ENCODE measurements at places on chromosomes 11 and 22.

GRCh38 chr22:34688825-34689224 is 377.1 kb upstream of the ISX start:
- DNase-seq: no peak

- DNase-seq: no peak
Observed at GRCh38 chr22:38768036-38768435, 12.2 kb upstream of the SUN2 start.

DNA sequence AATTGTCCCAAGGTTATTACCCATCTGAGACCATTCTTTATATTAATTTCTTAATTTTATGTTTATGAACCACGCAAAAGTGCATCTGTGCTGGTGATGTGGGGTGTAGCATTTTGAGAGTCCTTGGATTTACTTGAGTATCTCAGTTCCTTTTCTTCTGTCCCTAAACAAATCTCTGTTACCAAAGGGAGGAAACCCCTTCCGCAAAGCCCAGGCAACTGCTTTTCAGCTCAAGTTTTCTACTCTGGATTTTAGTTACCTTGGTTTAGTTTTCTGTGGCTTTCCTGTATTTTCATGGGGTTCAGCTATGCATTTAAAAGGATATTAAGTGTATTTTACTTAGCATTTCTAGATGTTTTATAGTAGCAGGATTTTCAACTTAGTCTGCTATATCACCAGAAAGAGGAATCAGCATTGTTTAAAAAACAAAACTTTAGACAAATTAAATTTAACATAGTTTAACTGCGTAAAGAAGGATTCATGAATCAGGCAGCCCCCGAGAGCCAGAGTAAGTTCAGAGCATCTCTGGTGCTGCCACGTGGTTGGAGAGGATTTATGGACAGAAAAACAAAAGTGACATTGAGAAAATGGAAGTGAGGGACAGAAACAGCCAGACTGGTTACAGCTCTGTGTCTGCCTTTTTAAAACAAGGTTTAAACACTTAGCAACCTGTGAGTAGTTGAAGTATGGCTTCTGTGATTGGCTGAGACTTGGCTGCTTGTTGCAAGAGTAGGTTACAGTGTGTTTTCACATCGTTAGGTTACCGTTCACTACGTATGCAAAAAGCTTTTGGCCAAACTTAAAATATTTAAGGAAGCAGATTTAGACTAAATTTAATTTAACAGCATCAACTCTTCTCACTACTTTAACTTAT is 9.6 kb downstream of the ADM start:
- peak; percentile 60 for DNase-seq

GRCh38 chr11:134125507-134125906 is 56.6 kb downstream of the JAM3 start:
- no peak for DNase-seq

DNA sequence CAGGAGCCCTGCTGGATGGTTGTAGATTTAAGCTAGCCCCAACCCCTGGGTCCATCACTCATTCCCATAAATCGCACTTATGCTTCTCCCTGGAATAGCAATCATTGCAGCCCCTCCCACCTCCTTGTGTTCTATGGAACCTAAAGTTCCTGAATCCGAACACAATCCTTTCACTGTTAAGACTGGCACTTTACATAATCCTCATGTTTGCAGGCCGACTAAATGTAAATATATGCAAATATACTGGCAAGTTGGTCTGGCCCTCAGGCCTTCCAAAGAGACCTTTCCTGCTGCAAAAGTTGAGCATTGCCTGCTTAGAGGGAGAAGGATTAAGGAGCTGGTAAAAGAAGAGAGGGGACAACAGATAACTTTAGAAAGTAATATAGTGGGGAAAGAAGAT is 892.9 kb downstream of the OPCML start:
- DNase-seq: no peak

DNA sequence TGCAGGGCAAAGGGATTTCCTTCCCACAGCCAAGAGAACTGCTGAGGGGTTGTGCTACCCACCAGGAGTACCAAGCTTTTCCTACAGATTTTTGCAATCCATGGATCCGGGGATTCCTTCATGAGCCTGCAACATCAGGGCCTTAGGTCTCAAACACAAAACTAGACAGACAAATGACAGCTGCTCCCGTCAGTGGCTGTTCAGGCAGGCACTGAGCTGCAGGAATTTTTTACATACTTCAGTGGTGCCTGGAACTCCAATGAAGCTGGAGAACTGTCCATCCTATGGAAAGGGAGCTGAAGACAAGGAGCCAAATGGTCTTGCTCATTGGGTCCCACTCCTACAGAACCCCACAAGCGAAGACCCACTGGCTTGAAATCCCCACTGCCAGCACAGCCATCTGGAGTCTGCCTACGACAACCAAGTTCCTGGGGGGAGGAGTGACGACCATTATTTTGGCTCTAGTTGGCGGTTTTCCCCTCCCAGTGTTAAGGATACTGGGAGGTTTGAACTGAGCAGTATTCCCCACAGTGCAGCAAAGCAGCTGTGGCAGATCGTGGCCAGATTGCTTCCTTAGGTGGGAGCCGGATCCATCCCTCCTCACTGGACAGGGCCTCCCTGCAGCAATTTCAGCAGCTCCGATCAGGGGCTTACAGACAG is 157.7 kb upstream of the TMEM45B start:
- DNase-seq: no peak

DNA sequence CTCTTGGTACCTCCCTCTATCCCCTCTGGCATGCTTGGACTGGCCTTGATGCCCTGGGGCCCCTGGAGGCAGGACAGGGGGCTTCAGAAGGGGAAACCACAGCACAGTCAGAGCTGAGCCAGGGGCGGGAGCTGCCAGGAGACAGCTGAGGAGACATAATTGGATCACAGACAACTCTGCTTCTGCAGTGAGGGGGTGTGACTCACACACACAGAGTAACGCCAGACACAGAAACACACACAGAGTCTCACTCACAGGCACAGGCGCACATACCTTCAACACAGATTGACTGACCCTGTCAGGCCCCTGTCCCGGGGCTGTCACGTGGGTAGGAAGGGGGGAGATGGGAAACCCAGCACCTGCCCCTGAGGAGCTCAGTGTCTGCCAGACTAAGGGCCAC is 20.6 kb downstream of the STARD10 start:
- DNase-seq: no peak

GRCh38 chr11:67396587-67397389 is 4.9 kb downstream of the PPP1CA start:
- no peak for DNase-seq

DNA sequence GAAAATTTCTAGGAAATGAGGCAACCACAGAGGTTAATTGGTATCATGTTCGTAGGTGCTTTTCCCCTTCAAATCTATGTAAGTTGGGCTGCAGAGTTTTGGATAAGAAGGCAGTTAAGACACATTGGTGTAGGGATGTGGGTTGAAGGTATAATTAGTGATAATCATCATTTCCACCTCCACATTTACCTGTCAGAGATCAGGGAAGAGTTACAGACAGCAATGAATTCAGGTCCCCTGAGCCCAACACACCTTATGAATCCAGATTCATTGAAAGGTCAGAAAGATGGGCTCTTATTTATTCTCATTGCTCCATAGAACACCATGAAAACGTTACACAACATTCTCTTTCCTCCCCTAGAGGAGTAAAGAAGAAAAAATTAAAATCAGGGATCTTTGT is 308.7 kb downstream of the C11orf87 start:
- no peak for DNase-seq

- DNase-seq: no peak
Observed at GRCh38 chr22:33569559-33569958, 350.7 kb downstream of the LARGE1 start.

- DNase-seq: no peak
Observed at GRCh38 chr22:36317658-36318271, 64.8 kb downstream of the APOL1 start.

DNA sequence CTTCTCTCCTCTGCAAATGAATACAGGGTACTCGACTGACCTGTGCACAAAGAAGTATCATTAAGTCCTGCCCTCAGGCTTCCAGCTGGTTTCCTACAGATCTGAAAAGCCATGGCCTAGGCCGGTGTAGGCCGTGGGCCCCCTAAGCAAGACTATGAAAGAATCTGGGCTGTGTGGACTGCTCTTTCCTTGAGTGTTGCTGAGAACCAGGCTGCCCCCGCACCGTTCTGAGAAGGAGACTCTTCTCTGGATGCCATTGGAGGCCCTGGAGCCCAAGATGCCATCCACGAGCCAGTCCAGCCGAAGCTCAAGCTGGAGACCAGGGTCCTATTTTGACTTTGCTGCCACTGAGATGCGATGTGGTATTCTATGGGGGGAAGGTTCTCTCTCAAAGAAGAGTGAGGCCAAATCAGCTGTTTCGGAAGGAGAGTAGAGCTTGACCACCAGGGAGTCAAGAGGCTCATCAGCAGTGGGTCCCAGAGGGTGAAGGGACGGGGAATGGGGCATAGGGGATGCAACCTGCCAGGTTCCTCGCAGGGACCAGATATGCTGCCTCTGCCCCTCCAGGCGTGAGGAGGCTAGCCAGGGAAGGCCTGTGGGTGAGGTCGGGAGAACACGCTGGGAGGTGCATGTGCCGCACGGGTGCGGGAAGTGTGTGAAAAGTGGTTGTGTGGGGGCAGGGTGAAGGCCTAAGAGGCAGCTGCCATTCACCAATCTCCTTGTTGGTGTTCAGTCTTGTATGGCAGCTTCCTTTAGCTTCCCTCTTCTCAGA is 96.4 kb upstream of the B3GAT1 start:
- no peak for DNase-seq

DNA sequence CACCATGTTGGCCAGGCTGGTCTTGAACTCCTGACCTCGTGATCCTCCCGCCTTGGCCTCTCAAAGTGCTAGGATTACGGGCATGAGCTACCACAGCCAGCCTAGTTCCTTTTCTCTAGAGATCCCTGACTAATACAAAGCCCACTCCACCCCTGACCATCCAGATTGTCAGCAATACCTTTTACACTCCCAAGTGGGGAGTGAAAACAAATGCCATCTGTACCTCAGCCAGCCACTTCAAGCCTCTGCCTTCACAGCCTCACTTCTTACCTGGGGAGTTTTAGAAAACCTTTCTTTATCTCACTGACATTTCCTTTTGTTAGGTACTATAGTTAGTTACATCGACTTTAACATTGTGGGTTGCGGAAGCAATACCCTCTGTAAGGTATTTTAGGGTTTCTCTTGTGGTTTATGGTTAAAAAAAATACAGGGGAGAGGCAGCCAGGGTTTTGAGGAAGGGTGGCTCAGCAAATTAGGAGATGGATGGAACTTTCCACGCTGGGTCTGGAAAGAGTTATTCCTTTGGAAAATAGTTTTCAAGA is 8.9 kb downstream of the TOM1 start:
- DNase-seq: no peak

- no peak for DNase-seq
Observed at GRCh38 chr11:131423688-131424087, 53.3 kb downstream of the NTM start.

DNA sequence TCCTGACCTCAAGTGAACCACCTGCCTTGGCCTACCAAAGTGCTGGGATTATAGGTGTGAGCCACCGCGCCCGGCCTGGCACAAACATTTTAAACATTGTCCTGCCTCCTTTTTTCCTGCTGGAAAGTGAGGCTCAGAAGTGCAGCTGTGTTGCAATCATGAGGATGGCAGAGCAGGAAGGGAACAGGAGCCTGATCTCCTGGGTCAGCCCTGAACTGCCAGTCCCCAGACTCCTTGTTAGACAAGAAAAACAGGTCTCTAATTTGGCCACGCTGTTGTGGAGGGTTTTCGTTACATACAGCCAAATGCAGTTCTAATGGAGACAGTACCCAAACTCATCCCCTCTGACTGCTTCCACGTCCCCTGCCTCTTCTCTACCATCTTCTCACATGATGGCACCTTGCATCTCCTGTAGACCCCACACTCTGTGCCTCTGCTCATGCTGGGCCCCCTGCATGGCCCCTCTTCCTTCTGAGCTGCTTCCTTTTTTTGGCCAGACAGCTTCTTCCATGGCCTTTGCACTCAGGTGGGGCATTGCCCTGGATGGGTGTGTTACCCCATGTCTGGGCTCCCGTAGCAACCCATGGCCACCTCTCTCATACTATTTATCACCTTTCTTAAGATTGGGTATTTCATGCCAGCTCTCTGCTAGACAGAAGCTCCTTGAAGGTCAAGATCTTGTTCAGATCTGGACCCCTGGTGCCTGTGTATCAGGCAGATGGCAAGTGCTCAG is 227.1 kb downstream of the CEP164 start:
- DNase-seq: no peak

DNA sequence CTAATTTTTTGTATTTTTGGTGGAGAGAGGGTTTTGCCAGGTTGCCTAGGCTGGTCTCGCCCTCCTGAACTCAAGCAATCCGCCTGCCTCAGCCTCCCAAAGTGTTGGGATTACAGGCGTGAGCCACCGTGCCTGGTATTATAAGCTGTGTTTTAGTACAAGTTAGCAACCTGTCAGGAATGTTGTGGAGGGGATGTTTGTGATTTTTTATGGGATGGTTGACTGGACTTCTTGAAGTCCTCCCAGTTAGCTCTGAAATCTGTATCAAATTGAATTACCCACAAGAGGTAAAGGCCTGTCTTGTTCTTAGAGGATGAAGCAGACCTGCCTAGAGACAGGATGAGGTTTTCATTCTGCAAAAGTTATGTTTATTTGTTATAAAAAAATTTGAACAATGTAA is 34.1 kb upstream of the IL18BP start:
- no peak for DNase-seq

- DNase-seq: no peak
Observed at GRCh38 chr11:59262177-59262818, 49.6 kb upstream of the MPEG1 start.

DNA sequence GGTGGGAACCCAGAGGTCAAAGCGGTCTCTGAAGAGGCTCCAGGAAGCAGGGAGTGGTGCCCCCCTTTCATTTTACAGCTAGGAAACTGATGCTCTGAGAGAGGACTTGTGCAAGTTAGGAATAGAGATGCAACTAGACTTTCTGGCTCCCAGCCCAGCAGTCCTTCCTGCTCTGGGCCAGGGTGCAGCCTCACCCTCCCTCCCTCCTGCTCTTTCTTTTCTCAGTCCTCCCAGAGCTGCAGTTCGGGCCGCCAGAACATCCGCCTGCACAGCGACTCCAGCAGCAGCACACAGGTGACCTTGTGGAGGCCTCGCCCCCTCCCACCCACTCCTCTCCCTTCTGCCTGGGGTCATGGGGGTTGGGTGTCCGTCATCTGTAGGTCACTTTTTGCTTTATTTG is 51.5 kb downstream of the LHFPL7 start:
- DNase-seq: no peak

GRCh38 chr22:19848298-19849224 is 6.1 kb downstream of the GNB1L start:
- no peak for DNase-seq

- DNase-seq: no peak
Observed at GRCh38 chr22:40919446-40919845, 31.7 kb upstream of the RBX1 start.

GRCh38 chr11:80241766-80242165 is 800.9 kb upstream of the TENM4 start:
- no peak for DNase-seq

DNA sequence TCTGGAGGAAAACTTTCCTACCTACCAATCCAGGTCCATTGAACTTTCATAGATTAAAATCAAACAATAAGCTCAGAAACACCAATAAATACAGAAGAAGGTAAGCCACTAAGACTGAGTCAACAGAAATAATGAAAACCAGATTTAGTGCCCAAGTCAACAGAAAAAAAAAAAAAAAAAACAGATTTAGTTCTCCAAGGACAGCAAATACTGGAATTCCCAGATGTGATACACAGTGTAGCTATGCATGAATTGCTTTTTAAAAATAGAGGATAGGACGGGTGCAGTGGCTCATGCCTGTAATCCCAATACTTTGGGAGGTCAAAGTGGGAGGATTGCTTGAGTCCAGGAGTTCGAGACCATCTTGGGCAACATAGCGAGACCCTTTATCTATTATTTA is 15.7 kb downstream of the DMC1 start:
- DNase-seq: no peak

GRCh38 chr11:75374646-75375045 is 23.2 kb upstream of the ARRB1 start:
- no peak for DNase-seq

Data from GDM1 (cell line).